ENCODE measurements at places on chromosomes 3 and 15.

DNA sequence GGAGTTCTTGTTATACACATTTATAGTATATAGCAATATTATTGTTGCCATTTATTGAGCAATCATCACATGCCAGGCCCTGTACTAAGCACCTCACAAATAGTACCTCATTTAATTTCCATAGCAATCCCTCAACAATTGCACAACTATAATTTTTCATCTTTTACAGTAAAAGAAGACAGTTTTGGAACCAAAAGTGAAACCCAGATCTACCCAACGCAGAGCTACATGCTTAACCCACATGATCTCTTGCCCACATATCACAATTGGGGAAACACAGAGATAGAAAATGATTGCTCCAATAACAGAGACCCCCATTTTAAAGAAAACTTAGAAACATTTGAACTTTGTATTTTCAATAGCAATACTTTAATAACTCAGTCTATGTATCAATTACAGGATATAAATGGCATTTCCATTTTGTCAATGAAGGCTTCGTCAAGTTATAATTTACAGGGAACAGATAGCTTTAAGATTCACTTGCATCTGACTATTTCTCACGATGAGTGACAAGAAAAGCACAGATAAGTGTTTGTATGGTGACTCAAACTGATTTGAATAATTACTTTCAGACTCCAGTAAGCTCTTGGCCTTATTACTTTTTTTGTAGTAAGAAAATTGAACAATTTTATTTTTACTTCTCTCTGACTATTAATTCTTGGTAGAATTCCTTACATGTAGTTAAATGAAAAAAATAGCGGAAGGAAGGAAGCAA lies 38.7 kb upstream of the CCDC50 start:
- no peak for DNase-seq

DNA sequence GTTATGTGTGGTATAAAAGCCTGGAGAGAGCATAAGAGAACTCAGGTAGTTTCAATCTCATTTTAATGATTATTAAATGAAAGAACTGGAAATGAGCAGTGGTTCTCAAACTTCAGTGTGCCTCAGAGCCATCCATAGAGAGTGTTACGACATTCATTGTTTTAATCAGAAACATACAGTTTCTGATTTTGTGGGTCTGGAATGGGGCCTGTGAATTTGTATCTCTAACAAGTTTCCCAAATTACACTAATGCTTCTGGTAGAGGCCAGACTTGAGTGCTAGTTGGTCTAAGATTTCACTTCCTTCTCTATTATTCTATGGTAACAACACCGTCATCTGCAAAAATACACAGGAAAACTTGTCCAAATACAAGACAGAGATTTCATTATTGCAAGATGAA lies 292.0 kb upstream of the NECTIN3 start:
- no peak for DNase-seq

DNA sequence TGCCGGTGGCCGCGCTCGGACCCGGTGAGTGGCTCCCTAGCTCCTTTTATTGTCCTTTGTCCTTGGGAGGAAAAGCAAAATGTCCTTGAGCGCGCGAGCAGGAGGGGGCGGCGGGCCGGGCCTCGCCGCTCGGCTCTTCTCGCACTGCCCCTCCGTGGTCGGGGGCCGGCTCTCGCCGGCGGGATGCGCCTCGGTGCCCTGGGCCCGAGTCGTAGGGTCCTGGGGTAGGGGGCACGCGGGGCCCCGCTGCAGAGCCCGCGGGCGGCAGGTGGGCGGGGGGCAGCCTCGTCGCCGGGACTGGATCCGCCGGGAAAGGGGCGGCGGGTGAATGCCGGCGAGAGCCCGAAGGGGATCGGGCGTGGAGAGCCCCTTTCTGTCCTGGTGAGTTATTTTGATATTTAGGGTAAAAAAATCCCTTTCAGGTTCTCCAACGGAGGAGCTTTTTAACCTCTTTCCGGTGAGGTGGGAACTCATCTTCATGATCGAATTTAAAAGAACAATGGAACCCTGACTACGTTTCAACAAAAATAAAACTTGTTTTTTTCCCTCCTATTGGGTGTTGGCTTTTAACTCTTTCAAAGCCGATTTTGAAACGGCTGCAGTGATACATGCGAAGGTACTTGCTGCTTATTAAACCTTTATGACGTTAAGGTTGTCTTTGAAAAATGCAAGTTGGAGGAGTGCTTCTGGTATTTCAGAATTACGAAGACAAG lies 16.8 kb upstream of the CHD2 start:
- DNase-seq = no peak

GRCh38 chr3:13069495-13069894 lies 3.7 kb downstream of the IQSEC1 start:
- DNase-seq = no peak

- DNase-seq = no peak
These were observed 468 bp upstream of the SPTBN5 start for GRCh38 chr15:41894251-41894790.

- no peak for DNase-seq
These were observed 192.5 kb downstream of the GOLGA6L6 start for GRCh38 chr15:20348900-20349773.

- DNase-seq = no peak
These were observed 152.9 kb upstream of the RBMS3 start for GRCh38 chr3:29128001-29128400.

DNA sequence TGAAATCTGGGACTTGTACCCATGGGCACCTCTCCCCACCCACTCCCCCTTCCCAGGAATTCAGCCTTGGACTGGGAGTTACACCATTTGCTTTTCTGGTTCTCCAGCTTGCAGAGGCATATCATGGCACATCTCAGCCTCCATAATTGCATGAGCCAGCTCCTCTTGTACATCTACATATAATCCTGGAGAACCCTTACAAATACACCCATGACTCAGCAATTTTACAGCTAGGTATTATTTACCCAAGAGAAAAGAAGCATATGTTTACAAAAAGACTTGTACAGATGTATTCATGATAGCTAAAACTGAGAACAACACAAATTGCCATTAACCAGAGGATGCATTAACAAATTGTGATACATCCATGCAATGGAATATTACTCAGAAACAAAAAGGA lies 58.4 kb downstream of the RPLP1 start:
- no peak for DNase-seq

- no peak for DNase-seq
These were observed 14.6 kb downstream of the ZNF860 start for GRCh38 chr3:31996195-31996594.

DNA sequence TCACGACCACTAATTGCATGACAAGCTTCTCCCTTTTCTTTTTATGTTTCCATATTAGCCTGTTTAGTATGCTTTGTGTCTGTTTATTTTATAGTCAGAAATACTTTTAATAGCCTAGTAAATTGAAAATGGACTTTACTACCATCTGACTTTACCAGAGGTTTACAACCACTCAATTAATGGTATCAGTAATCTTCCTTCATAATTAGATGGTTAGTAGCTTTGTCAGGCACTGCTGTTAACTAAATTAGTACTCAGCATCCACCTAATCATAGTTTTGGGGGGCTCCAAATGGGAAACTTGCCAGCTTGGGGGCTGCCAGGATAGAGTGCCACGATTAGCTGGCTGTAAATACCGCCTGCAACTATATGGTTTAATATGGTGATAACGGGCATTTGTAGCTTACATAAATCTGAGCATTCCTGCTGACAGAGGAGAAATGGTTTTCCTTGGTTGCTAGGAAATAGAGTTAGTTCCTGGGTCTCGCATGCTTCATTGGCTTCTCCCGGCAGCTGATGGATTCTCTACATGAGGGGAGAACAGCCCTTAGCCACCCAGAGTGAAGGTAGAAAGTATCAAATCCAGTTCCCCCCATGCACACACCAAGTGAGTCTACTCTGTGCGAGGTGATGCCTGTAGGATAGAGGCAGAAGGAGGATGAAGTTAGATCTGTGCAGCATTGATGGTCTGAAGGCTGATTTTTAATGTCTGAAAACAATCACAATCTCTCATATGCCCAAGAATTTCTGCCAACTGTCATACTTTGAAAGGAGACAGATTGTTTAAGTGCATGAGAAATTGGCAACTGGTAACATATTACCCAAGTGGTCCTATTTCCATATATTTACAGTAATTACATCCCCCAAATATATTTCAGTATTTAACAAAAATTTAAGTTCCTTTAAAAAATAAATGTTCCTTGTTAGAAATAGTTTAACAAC lies 326.6 kb upstream of the PROK2 start:
- DNase-seq = no peak

DNA sequence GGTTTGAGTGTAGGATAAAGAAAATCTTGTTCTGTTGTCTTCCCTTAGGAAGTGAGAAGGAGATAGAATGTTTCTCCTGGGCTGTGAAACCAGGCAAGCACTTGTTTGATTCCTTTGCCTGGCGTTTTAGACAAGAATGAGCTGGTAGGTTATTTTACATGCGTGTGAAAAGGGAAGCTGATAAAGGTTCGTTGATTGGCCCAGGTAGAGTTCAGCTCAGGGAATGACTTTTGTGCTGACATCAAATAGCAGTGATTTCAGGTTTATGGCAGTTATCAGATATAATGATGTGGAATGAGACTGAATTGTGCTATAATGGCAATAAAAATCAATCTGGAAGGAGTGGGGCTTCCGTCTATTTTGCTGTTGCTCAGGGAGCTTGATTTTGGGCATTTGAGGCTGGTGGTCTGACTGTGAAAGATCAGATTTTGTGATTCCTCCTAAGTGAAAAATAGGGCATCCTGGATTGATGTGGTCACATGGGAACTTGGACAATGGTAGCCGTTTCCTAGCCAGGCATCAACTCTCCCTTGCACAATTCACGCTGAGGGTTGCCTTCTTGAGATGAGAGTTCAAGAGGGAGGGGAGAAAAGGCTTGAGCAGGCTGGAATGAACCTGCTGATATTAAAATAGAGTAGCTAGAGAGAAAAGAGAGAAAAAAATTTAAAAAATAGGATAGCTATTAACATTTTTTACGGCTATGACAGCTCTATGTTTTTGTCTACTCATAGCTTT lies 388.9 kb downstream of the EDEM1 start:
- DNase-seq = no peak

DNA sequence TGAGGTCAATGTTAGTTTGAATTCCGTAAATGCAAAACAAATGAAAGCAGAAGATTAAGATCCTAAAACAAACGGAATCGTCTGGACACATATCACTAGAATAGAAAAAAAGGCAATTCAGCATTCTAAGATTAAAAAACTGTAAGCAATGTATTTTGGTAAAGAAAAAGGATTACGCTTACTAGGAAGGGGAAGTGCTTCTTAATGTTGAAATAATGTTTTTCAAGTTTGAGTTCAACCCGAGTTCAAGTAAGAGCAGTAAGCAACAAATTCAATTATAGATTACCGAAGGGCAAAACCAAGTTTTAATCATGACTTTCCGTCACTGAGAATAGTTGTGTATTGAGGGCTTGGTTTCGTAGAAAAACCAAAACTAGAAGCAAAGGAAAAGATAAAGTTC lies 637 bp downstream of the CIP2A start:
- no peak for DNase-seq

- DNase-seq = no peak
These were observed 32.5 kb upstream of the TBC1D23 start for GRCh38 chr3:100228247-100228646.

DNA sequence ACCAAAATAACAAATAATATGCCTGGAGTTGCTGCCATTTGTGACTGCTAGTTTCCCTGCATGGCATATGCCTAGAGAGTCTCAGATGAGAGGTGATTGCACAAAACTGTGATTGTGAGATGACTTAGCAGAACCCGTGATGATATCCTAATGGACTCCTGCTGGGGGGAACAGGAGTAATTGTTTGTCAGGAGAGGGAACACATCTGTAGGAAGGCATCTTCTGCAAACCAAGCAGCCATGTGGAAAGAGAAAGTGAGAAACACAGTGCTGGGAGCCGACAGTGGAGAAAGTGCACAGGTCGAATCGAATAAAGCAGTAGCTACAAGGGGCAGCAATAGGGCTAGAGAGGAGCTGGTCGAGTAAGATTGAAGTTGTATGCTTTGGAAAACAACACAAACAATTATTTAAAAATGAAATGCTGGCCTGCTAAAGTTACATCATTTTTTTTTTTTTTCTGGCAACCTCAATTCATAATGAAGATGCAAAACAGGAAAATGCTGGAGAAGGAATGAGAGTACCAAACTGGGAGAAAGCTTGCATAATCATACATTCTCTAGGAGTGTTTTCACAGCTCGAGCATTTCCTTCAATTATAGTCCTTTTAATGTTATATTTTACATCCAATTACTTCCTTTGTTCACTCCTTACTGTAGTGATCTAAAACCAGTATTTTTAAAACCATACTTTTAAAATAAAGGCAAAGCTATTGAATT lies 494.2 kb upstream of the AGTR1 start:
- DNase-seq = no peak

DNA sequence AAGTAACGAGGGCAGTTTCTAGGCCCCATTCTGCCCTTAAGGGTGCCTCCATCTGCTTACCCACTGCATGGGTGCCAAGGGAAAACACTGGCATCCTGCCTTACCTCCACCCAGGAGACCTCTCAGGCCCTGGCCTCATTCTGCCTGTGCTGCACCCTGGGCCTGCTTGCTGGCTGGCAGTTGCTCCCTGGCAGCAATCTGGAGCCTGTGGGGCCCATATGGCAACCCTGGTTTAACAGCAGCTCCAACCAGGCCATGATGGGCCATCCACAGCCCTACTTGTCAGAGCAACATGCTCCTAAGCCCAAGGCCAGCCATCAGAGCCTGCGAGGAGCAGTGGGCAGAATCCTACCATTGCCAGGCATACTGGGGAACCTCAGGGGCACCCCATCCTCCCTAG lies 3.7 kb downstream of the C3orf18 start:
- peak; percentile 64 for DNase-seq

GRCh38 chr3:113249111-113249510 lies 37.8 kb downstream of the BOC start:
- DNase-seq = peak; percentile 58

DNA sequence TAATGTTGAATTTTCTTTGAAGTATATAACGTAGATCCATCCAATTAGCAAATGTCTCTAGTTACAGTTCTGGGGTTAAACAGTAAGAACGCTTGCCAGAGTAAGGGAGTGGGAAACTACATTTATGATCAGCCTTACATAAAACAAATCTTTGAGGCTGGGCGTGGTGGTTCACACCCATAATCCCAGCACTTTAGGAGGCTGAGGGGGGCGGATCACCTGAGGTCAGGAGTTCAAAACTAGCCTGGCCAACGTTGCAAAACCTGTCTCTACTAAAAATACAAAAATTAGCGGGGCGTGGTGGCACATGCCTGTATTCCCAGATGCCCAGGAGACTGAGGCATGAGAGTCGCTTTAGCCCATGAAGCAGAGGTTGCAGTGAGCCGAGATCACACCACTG lies 50.1 kb upstream of the GATM start:
- no peak for DNase-seq

- DNase-seq = no peak
These were observed 22.0 kb downstream of the ARL13B start for GRCh38 chr3:94001827-94002495.

DNA sequence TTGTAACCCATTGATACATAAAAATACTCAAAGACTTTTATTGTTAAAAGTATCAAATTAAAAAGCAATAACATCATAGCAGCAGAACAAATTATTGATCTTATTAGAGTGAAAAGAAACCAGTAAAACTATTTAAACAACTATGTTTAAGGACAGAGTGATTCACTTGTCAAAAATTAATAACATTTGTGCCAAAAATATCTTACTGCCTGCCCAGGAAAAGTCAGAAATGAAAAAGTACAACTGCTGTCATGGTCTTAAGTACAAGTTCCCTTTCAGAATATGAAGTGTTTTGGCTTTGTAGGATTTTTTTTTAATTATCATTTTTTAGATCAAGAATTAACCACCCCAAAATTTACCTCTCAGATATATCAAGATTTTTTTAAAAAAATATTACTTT lies 3.4 kb downstream of the IFT57 start:
- DNase-seq = no peak
